Osteocyte (in vitro differentiated cells): ENCODE measurements at places on chromosomes 5 and 9. TPM values are rescaled to one million over a fixed set of nuclear protein-coding genes. Genes with fewer than 3 reads are reported as not detected.
A peak's percentile ranks its signal among the peaks of the same experiment; 100 is the strongest.

Gene PLPP7
- total RNA-seq = 0.68 and 0.73 TPM in 2 replicates

Gene SPINK7
- total RNA-seq = not detected in 2 replicates

Gene CLPTM1L
- 88.0 and 93.1 TPM in 2 replicates for total RNA-seq

Gene PCDHA5
- total RNA-seq = 1.0 and 1.1 TPM in 2 replicates

Gene PCDHA12
- 9.1 and 12.4 TPM in 2 replicates for total RNA-seq

Gene P4HA2
- total RNA-seq = 104 and 117 TPM in 2 replicates

Gene ZNF354C
- 4.6 and 6.3 TPM in 2 replicates for total RNA-seq

Gene FANCG
- 22.7 and 27.9 TPM in 2 replicates for total RNA-seq

Gene PAX5
- not detected in 2 replicates for total RNA-seq

Gene CD72
- total RNA-seq = 0.57 and 0.91 TPM in 2 replicates

DNA sequence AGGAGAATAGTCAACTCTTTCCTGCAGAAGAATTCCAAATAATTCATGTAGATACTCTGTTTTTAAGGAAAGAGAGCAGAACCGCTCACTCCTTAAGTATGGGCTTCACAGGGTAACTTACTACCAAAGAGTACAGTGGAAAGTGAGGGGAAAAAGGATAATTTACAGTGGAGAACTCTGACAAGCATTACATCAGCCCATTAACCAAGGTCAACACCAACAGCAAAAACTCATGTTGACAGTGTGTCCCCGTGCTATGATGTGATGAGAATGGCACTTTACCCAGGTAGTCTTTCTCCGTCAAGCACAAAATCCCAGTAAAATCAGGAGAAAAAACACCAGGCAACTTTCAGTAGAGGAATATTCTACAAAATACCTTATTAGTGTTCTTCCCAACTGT, 104.3 kb downstream of the ADCY2 start:
- no peak for DNase-seq
- H3K27ac ChIP-seq = no peak overlapping the region
- no peaks in the 10 kb centered on the region for H3K4me1 ChIP-seq
- H3K27me3 ChIP-seq = no peaks in the 10 kb centered on the region
- H3K36me3 ChIP-seq = no peaks in the 10 kb centered on the region
- no peak overlapping the region for H3K4me3 ChIP-seq

DNA sequence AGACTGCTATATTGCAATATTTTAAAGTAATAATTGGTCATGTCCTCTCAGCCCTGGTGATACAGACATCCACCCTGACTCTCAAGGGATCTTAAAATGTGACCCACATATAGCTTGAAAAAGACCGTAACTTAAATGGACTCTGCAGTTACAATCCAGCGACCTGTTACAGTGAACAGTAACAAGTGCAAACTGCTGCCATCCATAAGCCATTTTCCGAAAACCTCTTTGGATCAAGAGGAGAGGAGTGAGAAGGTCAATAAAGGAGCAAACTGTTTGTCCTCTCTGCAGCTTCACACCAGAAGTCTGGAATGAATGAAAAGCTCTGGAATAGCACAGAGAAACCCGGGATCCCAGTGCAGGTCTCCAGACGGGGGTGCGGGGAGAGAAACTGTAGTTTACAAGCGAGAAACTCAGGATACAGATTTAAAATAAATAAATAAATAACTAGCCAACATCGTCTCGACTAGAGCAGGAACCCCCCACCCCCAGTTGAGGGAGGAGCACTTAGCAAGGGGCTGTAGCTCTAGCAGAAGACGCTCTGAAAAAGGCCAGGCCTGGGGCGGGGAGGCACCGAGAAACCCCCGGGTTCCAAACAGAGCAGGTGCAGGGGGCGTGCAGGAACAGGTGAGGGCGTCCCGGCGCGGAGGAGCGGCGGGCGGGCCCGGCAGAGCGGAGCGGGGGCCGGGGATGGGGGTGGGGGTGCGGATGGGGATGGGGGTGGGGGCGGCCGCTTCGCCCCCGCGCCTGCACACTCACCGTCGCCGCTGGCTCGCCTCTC, 572 bp downstream of the ZDHHC21 start:
- peaks cover 9% of the 10 kb centered on the region for H3K27me3 ChIP-seq
- no peak for DNase-seq
- peaks cover 17% of the 10 kb centered on the region for H3K4me1 ChIP-seq
- H3K36me3 ChIP-seq = peaks cover 10% of the 10 kb centered on the region

DNA sequence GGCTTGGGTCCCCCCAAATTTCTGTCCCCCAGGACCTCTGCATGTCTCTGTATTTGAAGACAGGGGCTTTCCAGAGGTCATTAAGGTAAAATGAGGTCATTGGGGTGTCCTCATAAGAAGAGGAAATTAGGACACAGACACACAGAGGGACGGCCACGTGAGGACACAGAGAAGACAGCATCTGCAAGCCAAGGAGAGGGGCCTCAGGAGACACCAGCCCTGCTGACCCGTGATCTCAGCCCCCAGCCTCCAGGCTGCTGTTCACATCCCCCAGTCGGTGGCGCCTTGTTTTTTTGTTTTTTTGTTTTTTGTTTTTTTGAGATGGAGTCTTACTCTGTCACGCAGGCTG, 1.2 kb upstream of the CCDC183 start:
- H3K27ac ChIP-seq = no peak overlapping the region
- no peaks in the 10 kb centered on the region for H3K36me3 ChIP-seq
- DNase-seq = no peak

DNA sequence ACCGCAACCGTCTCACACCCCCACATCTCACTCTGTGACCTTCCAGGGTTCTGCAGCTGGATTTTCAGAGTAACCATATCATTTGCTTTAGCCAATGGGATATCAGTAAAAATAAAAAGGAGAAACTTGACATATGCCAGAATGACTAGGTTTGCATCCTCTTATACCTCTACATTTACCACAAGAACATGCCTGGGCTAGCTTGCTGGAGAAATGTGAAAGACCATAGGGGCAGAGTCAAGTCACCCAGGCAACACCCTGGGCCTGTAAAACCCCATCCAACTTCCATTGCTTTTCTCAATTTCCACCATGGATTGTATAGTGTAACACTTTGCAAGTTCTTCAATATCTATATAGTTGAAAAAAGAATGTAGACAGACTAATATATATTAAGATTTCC, 731.1 kb downstream of the PTPRD start:
- no peaks in the 10 kb centered on the region for H3K4me1 ChIP-seq
- no peak overlapping the region for H3K4me3 ChIP-seq
- no peak for DNase-seq
- no peaks in the 10 kb centered on the region for H3K36me3 ChIP-seq

- no peak overlapping the region for H3K27ac ChIP-seq
- H3K4me1 ChIP-seq = peaks cover 31% of the 10 kb centered on the region
- DNase-seq = no peak
- H3K36me3 ChIP-seq = no peaks in the 10 kb centered on the region
- H3K27me3 ChIP-seq = no peaks in the 10 kb centered on the region
These were observed 15.8 kb downstream of the CSF2 start for GRCh38 chr5:132089363-132089762.

DNA sequence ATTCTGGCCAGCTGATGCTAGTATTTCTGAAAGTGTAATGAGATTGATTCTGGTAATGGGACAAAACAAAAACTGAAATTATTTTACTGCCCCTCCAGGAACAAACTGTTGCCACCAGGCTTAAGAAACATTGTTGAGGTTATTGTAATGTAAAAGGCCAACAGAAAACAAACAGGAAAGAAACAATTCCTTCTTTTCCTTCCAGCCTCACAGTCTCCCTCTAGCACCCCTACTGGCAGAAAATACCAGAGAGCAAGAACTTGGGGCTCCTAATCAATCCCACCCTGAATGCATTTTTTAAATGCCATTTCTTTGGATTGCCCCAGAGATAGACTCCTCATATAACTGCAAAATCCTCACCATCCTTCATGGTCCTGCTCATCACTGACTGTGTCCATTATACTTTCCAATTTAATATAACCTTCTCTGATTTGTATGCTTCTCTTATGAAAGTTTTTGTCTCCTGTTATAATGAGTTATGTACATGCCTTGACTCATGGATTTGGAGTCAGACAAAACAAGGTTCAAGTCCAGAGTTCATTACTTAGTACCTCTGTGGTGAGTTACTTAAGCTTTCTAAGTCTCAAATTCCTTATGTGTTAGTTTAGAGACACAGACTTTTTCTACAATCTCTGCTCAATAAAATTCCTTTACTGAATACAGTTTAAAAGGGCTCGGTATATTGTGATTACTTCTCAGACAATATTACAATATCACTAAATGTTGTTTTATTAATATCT, 157.9 kb upstream of the FBN2 start:
- H3K27ac ChIP-seq = no peak overlapping the region
- H3K27me3 ChIP-seq = peaks cover 3% of the 10 kb centered on the region
- no peak for DNase-seq
- peaks cover 4% of the 10 kb centered on the region for H3K36me3 ChIP-seq

DNA sequence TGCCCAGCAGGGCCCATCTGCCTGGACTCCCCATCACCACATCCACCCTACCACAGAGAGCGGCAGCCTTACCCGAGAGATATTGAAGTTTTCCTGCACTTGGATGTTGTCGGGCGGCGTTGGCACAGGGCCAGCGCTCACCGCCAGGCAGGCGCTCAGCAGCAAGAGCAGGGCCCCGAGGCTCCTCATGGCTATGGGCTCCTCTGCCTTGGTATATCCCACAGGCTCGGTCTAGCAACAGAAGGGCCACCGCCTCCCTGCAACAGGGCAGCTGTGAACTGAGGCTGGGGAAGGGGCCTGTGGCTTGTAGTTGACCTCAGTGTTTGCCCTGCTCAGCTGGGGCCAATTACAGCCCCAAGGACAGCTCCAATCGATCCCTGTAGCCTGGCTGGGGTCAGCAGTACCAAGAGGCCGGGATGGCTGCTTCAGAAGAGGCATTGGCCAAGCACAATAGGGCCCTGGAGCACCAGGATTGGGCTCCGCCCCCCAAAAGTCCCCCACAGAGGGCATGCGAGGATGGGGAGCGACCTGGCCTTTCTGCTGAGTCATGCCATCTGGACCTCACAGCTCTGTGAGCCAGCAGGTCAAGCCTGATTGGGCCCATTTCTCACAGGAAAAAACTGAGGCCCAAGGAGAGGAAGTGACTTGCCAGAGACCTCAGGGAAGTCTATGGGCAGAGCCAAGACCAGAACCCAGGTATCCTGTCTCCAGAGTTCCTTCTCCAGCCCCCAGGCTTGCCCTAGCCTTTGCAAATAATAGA, at the start of gene AMBP:
AMBP (minus strand) TSS at position 280 of the 760 bp plus-strand sequence; CDS start at position 189, 91 bp downstream.
- no peak within 1 kb of the TSS for H3K27ac ChIP-seq
- peaks cover 41% of the 10 kb centered on the region for H3K27me3 ChIP-seq
- no peaks in the 10 kb centered on the region for H3K36me3 ChIP-seq
- DNase-seq = no peak
- H3K4me1 ChIP-seq = peaks cover 3% of the 10 kb centered on the region

- H3K4me3 ChIP-seq = no peak overlapping the region
- H3K27me3 ChIP-seq = peaks cover 47% of the 10 kb centered on the region
- H3K36me3 ChIP-seq = no peaks in the 10 kb centered on the region
- H3K27ac ChIP-seq = no peak overlapping the region
- DNase-seq = no peak
- peaks cover 2% of the 10 kb centered on the region for H3K4me1 ChIP-seq
These were observed 227.2 kb upstream of the KLF9 start for GRCh38 chr9:70641631-70642030.

GRCh38 chr5:95159603-95160002, 125.3 kb downstream of the MCTP1 start:
- no peaks in the 10 kb centered on the region for H3K36me3 ChIP-seq
- H3K4me3 ChIP-seq = no peak overlapping the region
- no peaks in the 10 kb centered on the region for H3K4me1 ChIP-seq
- DNase-seq = no peak

GRCh38 chr5:112710896-112711295, 26.8 kb upstream of the APC start:
- no peak for DNase-seq
- H3K27ac ChIP-seq = no peak overlapping the region
- peaks cover 3% of the 10 kb centered on the region for H3K36me3 ChIP-seq
- H3K4me3 ChIP-seq = no peak overlapping the region

DNA sequence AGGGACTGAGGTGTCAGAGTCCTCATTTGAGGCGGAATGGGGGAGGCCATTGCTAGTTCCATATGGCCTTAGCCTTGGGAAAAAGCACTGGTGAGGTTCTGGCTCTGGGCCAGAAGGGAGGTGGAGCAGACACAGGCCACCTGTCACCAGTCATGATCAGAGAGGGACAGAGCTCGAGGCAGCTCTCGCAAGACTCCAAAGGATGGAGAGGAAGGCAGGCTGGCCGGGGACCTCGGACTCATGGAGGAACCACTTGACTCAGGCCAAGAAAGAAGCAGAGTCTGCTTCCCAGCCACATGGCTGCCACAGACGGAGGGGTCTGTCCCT, 29.2 kb upstream of the NSMF start:
- no peak overlapping the region for H3K27ac ChIP-seq
- no peaks in the 10 kb centered on the region for H3K27me3 ChIP-seq
- peaks cover 5% of the 10 kb centered on the region for H3K4me1 ChIP-seq
- H3K36me3 ChIP-seq = peaks cover 3% of the 10 kb centered on the region

DNA sequence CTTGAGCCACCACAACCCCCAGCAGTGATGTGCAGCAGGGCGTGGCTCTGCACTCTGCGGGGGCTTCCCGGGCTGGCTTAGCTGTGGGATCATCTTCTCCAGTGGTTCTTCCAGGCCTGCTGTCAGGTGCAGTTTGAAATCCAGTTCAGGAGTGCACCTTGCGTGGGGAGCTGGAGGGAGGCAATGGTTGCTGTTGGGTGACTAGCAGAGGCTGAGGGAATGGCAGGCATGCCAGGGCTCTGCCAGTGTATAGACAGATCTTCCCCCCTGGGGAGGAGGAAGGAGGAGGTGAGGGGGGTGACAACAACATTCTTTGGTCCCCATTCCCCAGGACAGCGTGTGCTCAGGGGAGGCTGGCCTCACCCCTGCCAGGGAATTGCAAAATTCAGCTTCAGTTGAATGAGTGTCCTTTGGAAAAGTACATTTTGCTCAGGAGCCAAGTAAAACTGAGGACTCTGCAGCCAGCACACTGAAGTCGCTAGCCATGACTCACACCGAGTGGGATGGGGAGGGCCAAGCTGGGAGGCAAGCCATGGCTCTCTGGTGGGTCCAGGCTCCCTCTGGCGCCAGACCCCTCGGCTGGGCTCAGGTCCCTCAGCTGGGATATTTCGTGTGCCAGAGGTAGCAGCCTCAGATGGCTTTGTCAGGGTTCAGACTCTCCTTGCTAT, 35.0 kb downstream of the ERGIC1 start:
- H3K4me1 ChIP-seq = peaks cover 23% of the 10 kb centered on the region
- no peak overlapping the region for H3K27ac ChIP-seq
- DNase-seq = peak; percentile 90

DNA sequence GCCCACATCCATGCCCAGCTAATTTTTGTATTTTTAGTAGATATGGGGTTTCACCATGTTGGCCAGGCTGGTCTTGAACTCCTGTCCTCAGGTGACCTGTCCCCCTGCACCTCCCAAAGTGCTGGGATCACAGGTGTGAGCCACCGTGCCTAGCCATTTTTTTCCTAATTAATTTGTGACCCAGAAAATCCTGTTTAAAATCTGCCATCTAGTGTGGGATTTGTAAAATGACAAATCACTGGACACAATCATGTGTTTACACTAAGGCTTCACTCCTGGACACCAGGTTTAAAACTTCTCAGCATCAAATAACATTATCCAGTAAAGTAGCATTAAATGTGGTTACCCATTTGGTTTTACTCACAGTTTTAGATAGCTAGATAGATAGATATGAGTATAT, 18.6 kb upstream of the KDM4C start:
- peaks cover 8% of the 10 kb centered on the region for H3K27me3 ChIP-seq
- no peaks in the 10 kb centered on the region for H3K36me3 ChIP-seq
- no peak for DNase-seq
- no peak overlapping the region for H3K27ac ChIP-seq
- no peaks in the 10 kb centered on the region for H3K4me1 ChIP-seq
- no peak overlapping the region for H3K4me3 ChIP-seq

- H3K27me3 ChIP-seq = no peaks in the 10 kb centered on the region
- peaks cover 2% of the 10 kb centered on the region for H3K4me1 ChIP-seq
- no peak overlapping the region for H3K4me3 ChIP-seq
These were observed 30.4 kb downstream of the ARL15 start for GRCh38 chr5:54279960-54280359.

- peaks cover 30% of the 10 kb centered on the region for H3K36me3 ChIP-seq
- no peaks in the 10 kb centered on the region for H3K27me3 ChIP-seq
- DNase-seq = no peak
- peaks cover 21% of the 10 kb centered on the region for H3K4me1 ChIP-seq
- no peak overlapping the region for H3K27ac ChIP-seq
These were observed 4.3 kb downstream of the MTRR start for GRCh38 chr5:7873216-7873615.
